ENCODE measurements at places on chromosomes 7 and 10. TPM values are rescaled to one million over a fixed set of nuclear protein-coding genes. Genes with fewer than 3 reads are reported as not detected.

DNA sequence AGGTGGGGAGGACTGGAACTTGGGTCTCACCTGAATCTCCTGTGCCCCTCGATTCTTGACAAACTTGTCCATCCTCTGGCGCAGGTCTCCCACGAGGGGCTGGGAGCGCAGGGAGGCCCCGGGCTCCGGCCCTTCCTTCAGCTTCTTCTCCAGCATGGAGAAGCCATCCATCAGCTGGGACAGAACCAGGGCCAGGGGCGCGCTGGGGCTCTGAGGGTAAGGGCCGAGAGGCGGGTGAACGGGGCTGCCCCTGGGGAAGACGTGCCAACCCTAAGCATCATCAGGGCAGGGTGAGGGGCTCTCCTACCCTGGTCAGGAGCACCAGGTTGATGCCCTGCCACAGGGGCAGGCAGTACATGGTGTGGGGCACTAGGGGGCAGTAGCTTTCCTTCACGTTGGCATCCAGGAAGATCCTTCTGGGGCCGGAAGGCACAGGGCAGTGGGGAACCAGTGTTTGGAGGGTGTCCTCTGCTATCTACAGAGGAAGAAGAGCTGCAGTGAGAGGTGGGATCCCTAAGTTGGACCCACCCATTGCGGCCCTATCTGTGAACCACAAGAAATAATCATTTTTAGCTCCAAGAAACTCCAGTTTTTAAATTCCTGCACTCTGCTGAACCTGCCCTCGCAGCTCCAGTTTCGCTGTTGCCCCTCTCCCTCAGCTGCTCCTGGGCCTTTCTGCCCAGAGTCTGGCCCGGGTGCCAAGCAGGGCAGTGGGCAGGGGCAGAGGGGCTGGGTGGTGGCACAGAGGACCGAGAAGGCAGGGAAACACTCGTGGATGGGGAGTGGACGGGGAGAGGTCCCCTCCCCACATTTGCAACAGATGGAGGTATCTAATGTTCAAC, 10.8 kb upstream of the PYROXD2 start:
- DNase-seq, result peak; percentile 63

The ALOX5 gene
- total RNA-seq, result not detected

- DNase-seq, result no peak
Observed at GRCh38 chr7:38306914-38307313, 33.5 kb upstream of the TARP start.

The CPEB3 gene
- 2.3 TPM for total RNA-seq

GRCh38 chr10:3811291-3811870, 26.4 kb upstream of the KLF6 start:
- DNase-seq, result no peak

DNA sequence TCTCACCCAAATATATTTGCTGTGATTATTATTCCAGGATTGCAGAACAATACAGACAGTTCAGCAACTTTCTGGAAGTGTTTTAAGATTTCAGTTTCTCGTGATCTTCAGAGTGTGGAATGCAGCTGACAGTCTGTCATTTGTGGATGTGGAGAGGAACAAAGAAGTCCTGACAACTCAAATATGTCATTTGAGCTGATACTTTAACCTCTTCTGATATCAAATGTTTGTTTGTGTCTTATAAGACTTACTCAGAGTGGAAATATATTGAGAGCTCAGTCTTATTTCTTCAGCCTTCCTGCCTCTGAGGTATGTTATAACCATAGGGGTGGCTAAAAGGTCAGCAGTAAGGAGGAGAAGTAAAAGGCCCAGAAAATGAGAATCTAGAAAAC, 96.4 kb downstream of the OSBPL3 start:
- no peak for DNase-seq

GRCh38 chr10:87593702-87594101, 66.0 kb upstream of the PAPSS2 start:
- no peak for DNase-seq

The RPEL1 gene
- total RNA-seq, result not detected

DNA sequence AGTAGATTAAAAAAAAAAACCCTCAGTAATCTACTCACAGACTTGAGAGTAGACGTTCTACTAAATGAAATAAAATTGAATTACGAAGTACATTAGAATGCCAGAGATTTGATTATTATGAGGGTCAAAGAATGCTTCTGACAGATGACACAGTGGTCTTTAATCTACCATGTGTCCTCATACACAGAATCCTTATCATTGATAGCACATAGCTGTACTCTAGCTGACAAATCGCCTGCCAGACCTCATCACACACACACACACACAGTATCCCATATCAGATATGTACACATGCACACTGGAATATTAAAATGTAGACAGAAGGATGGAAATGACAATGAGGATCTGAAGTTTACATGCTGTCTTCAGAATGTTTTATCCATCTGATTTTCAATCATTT, 104.6 kb downstream of the SORCS1 start:
- no peak for DNase-seq

DNA sequence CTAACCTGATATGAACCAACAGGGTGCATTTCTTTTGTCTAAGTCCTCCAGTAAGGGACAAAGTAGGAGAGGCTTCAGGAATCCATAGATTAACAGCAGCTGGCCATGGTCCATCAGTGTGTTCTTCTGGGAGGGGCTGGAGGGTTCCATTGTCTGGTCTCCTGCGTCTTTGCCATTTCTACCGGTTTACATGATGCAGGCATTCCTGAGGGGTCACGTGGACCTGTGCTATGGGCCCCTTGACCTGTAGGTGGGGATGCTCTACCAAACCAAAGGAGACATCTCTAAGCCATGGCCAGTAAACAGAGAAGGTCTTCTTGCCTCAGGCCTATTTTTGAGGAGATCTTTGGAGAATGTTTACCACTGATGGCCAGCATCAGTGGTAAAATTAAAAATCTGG, 28.7 kb upstream of the HABP2 start:
- DNase-seq, result peak; percentile 65

DNA sequence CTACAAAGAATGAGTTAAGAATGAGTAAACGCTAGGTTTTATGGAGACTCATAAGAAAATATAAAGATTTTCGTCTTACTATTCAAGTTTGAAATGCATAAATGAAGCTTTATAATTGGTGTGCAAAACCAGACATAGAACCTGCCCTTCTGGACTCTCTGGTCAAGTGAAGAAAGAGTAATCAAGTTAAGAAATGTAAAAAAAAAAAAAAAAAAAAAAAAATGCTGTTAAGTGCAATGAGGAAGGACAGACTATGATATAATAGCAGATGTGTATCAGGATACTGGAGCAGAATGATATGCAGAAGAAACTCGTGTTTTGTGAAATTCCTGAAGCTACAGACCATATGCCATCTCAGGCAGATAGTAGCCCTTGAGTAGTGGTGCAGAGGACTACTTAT, 5.6 kb downstream of the PCGF5 start:
- DNase-seq, result no peak

DNA sequence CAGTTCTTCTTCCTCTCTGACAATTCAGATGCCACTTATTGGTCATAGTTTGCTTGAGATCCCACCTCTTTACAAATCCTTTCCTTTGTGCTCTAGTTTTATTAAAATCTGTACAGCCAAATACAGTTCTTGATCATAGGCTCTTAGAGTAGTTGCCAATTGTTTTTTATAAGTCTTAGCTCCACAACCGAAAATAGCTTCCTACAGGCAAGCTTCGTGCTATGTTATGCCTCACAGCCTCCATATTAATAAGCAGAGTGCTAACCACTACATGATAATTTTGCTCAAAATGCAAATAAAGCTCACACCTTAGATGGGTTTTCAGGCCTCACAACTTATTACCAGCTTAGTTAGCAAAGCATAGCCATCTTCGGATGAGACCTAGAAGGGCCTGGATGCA, 688.9 kb downstream of the MAGI2 start:
- DNase-seq, result no peak

DNA sequence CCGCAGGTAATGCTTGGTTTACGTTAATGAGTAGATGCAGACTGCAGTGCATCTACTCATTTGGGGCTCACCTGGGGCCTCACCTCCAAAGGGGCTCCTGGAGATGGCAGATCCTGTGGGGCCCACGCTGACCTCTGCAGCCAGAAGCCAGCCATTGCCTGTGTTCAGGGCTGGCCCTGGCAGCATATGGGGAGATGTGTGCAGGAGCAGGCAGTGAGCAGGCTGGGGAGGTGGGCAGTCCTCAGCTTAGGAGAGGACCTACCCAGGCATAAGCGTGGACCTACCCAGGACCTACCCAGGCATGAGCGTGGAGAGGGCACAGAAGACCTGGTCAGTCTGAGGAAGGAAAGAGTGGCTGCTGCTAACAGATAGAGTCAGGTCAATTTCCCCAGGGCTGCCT, 178.5 kb downstream of the PTPRN2 start:
- no peak for DNase-seq

DNA sequence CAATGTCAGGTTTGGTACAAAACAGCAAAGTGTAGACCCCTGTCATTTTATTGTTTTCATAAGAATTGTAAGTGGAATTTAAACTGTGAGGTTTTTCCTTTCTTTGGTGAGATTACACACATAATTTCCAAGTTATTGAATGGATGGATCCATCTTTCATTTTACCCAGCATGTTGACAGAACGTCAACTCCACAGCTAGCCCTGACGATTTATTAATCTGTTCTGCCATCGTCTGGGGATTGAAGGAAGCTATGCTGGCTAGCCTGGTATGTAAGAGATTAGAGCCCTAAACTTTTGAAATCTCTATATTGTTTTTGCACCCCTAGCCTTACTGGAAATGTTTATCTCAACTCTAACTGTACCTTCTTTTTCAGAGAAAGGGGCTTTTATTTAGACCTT, 8.6 kb downstream of the WNT16 start:
- no peak for DNase-seq

- no peak for DNase-seq
Observed at GRCh38 chr10:77556990-77557601, 80.5 kb downstream of the KCNMA1 start.

The SFTPA1 gene
- total RNA-seq, result not detected

The LIPM gene
- total RNA-seq, result not detected

The DENND11 gene
- total RNA-seq, result 33.0 TPM

DNA sequence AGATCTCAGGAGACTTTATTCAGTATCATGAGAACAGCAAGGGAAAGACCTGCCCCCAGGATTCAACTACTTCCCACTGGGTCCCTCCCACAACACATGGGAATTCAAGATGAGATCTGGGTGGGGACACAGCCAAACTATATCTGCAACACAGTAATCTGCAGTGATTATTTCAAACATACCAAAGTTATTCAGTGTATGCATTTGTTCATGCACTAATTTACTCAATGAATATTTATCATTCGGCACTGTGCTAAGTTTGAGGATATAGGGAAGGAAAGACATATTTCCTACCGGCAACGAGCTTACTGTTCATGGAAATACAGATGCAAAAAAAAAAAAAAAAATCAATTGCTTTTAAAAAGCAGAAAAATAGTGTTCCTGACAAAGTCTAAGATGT, 91.6 kb upstream of the IMMP2L start:
- no peak for DNase-seq

DNA sequence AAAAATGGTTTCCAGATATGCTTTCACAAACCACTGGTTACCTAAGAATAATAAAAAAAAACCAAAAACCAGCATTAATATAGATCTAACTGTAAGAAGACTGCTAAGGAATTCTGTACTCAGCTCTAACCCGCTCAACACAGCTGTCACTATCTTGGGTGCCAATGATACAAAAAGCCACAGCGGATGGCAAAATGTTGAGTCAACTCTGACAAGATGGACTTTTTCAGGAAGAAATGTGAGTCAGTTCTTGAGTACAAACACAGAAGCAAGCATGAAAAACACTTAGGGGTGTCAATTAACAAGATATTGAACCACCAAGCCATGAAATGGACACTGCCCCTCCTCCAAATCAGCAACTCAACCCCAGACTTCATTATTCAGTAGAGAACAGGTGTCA, 55.0 kb downstream of the CTTNBP2 start:
- no peak for DNase-seq

DNA sequence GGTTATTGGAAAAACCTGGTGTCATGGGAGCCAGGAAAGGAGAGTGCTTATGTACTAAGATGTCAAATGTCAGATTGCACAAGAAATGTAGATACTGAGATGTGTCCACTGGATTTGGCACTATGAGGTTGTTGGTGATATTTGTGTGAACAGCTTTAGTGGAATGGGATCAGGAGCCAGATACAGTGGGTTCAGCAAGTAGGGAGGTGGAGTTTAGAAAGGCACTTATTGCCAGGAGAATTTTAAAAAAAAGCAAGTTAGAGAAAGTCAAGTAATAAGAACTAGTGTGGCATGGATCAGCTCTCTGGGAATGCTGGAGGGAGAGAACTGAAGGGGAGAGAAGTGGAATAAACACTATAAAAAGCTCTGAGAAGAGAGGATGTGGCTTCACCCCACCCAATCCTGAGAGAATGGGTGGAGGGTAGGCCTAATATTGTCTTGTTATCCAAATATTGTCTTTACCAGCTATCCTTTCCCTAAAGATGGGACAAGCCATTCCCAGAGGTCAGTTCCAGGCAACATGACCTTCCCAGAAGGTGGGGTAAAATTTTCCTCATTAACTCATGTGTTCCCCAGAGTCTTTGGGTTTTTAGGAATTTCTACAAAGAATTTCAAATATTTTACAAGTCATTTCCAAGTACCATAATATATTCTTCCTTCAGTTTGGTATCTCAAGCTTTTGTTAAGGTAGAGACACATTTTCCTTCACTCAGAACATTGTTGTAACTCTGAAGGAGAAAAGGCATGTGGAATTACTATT, 42.3 kb downstream of the ENTPD1 start:
- DNase-seq, result no peak

DNA sequence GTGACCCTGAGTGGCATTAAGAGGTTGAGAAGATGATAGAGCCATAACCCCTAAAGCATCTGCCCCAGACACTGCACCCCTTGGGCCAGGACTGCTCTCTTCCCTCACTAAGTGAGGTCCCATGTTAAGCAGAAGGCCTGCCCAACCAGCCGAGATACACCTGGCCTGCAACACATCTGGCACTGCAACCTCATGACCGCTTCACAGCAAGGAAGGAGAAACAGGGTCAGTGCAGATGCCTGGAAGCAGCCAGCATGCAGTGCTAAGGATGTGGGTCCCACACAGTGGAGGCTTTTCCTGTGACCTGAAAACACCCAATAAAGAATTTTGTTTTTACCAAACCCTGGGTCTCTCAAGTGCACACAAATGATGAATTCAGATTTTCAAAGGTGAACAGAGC, 7.4 kb downstream of the NOD1 start:
- no peak for DNase-seq

DNA sequence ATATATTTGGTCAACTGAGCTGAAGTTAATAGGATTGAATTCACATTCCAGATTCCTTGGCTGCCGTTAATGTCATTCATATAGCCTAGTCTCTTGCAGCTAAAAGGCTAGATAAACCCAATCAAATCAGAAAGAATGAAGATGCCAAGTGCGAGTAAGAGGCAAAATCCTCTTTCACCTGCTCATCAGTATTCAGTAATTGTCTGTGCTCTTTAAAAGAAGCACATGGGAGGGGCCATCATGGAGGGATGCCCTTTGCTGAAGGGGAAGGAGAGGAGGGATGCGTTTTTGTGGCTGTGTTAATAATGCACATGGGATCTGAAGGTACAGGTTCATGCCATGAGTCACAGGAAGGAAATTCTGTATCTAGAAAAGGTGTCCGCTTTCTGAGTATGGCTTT, 232.2 kb downstream of the TMEM178B start:
- DNase-seq, result no peak

Measured in Caco-2 (cell line).